ENCODE measurements at places on chromosomes 4 and X. TPM values are rescaled to one million over a fixed set of nuclear protein-coding genes. Genes with fewer than 3 reads are reported as not detected.
A peak's percentile ranks its signal among the peaks of the same experiment; 100 is the strongest.

DNA sequence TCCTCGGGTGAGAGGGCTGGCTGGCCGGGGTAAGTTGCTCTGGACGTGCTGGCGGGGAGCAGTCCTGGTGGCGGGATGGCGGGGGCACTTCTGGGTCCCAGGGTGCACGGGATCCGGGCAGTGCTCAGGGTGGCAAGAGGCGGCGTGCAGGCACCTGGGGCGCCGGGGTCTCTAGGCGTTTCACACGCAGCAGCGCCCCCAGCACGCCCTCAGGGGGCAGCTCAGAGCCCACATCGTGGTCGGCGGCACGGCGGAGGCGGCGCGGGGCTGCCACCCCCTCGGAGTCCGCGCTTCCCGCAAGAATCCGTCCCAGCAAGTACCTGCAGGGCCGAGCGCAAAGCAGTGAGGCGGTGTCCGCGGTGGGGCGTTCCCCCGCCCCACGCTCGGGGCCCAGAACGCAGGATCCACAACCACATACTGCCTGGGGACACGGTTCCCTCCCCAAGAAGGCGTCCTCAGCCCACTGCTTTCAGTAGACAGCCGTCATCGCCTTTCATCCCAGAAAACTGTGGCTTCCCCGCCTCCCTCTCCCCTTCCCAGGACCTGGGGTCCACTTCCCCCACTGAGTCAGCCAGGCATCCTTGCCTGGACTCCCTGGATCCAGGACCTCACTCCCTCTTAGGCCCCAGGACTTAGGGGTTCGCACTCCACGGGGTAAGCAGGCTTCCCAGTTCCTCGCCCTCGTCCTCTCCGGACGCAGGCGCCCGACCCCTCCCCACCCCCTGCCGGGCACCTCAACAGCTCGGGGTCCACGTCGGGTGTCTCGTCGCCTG lies 4.1 kb downstream of the PCSK1N start:
- DNase-seq = no peak

DNA sequence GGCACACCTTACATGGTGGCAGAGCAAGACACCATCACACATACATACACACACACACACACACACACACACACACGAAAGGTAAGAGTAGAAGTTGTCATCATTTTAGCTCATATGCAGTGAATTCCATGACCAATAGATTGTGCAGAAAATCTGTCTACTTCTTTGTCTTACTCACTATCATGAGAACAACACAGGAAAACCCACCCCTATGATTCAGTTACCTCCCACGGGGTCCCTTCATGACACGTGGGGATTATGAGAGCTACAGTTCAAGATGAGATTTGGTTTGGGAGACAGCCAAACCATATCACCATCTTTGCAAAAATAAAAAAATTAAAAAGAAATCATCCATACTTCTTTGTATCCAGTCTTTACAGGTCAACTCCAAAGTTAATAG lies 221.1 kb downstream of the BMPR1B start:
- DNase-seq = no peak

DNA sequence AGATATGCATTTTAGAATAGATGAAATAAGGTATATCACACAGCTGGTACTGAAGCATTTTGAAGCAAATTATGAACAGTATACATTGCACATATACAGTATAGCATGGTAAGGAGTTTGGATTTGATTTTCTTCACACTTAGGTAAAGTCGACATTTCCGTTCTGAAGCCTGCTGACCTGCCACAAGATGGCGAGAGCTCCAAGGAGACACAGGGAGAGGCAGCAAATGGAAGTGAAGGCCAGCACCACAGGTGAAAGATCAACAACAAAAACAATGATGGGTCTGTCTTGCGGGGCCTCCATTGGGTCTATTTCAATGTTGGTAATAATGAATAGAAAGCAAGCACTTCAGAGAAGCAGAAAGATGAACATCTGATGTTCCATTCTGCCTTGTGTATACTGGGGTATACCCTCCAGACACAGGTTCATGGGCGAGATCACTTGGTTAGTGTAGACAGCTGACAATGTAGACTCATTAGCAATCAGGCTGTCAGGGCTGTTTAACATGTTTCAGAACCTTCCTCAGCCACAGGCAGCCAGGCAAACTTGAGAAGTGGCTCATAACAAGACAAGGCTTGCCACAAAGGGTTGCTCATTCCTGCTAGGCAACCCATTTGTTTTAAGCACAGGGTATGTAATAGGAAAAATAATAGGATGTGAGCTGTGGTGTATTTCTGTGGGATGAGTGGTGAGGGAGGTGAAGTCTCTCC lies 21.4 kb upstream of the NOX1 start:
- peak; percentile 2 for DNase-seq

DNA sequence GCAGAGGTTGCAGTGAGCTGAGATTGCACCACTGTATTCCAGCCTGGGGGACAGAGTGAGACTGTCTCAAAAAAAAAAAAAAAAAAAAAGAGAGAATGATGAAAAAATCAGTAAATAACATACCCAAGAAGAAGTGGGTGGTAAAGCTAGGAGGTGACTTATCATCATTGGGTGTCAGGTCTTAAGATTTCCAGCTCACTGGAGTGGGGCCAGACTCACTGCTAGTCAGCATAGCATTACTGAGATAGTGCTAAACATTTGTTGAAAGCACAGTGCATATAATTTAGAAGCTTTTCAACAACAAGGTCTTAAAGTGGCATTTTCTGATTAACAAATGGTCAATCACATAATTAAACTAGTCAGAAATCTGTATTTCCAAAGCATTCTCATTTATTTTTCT lies 221.8 kb upstream of the GYPA start:
- DNase-seq = no peak

GRCh38 chrX:12439416-12439815 lies 301.1 kb downstream of the FRMPD4 start:
- no peak for DNase-seq

DNA sequence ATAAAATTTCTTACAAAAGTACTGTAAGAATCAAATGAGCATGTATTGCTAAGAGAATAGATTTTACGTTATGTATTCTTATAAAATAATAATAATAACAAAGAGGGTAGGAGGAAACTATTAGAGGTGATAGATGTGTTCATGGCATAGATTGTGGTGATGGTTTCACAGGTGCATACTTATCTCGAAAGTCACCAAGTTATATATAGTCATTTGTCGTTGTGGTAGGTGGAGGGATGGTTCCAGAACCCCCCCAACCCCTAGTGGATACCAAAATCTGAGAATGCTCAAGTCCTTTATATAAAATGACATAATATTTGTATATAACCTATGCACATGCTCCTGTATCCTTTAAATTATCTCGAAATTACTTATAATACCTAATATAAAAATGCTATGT lies 36.7 kb upstream of the H2AZ1 start:
- DNase-seq = no peak

DNA sequence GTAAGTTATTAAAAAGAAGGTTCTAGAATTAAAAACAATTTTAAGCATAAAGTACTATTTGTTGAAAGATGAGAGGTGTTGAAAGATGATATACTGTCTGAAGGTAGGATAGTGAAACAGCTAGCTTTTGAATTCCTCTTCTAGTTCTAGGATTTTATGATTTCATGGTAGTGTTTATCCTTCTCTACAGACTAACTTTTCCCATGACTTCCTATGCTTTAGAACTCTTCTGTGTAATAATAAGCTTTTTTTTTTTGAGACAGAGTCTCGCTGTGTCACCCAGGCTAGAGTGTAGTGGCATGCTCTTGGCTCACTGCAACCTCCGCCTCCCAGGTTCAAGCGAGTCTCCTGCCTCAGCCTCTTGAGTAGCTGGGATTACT lies 96.0 kb upstream of the NUDT6 start:
- DNase-seq = no peak

DNA sequence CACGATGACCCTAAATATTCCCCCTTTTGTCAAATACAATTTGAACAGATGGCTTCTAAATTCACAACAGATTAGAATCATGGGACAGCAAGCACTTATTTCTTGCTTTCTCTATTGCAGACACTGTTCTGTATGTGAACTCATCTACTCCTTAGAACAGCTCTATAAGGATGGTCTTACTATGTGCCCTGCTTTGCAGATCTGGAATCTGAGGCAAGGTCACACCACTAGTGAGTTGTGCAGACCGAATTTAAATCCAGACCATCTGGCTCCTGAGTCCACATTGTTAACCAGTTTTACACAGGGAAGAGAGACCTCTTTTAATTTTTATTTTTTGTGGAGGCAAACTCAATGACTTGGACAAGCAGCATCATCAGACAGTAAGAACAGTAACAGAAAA lies 50.2 kb downstream of the GPRIN3 start:
- no peak for DNase-seq

- DNase-seq = no peak
Observed at GRCh38 chr4:149841686-149842085, 26.0 kb upstream of the IQCM start.

DNA sequence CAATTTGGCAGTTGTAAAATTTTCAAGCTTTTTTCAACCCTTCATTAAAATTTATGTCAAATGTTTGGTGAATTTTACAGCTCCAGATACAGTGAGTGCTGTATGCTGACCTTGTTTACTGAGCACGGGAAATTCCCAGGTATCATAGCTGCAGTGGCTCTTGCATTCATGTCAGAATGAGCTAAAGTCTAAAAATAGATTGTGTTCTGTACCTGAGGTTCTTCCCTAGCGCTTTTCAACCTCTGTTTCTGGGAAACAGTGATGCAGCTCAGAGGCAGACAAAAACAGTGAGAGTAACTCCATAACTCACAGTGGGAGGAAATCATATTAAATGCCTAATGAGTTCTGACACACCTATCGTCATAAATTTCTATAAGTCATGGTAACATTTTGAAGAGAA lies 393.8 kb upstream of the GNPDA2 start:
- no peak for DNase-seq

GRCh38 chrX:106952089-106952488 lies 31.9 kb downstream of the CLDN2 start:
- DNase-seq = no peak

- no peak for DNase-seq
Observed at GRCh38 chr4:113711883-113712662, 49.5 kb downstream of the CAMK2D start.

DNA sequence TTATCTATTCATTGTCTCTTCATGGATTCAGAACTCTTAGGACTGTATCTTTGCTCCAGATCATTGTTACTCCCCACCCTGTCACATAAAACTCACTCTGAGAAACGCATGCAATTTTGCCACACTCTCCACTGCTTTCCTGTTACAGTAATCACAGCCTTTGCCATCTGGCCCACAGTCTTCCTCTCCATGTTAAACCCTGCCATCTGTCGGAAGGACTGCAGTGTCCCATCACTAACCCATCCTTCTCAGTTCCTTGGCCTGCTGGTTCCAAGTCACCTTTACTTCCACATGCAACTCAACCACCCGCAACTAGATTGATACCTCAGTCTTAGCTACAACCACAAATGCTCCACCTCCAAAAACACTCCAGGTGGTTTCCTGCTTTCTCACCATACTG lies 308.7 kb upstream of the FAM241A start:
- no peak for DNase-seq

DNA sequence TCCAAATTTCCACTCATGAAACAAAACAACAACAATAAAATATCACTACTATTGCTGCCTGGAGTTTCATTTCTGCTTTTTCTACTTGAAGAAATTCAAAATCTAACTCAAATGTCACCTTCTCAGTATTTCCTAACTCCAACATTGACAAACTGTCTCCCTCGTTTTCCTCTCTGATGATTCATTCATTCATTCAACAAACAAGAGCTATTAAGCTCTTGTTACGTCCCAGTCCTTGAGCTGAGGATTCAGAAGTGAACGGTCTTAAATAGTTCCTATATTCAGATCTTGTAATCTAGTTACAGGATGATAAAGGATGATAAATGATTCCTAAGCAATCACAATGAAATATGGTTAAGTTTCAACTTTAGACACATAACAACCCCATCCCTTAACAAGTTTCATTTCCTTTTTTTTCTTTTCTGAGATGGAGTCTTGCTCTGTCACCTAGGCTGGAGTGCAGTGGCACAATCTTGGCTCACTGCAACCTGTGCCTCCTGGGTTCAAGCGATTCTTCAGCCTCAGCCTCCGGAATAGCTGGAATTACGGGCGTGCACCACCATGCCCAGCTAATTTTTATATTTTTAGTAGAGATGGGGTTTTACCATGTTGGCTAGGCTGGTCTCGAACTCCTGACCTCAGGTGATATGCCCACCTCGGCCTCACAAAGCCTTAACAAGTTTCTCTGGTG lies 1.7 kb downstream of the SLC9B2 start:
- no peak for DNase-seq

DNA sequence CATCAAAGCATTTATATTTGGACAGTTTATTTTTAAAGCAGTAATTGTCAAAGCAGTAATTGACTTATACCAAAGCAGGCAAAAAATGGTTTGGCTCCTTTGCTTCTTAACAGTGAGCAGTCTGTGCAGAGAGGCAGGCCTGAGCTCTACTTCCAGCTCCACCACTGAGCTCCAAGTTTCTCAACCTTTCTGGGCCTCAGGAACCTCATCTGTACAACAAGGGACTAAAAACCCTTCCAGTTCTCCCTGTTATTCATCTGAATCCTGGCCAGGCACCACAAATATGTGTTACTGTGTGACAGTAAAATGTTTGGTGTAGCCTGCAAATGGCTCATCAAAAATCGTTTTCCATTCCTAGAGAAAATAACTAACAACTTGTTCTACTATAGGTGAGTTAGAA lies 88.7 kb upstream of the TTC29 start:
- DNase-seq = no peak

- DNase-seq = no peak
Observed at GRCh38 chr4:156146571-156146970, 192.9 kb upstream of the CTSO start.

DNA sequence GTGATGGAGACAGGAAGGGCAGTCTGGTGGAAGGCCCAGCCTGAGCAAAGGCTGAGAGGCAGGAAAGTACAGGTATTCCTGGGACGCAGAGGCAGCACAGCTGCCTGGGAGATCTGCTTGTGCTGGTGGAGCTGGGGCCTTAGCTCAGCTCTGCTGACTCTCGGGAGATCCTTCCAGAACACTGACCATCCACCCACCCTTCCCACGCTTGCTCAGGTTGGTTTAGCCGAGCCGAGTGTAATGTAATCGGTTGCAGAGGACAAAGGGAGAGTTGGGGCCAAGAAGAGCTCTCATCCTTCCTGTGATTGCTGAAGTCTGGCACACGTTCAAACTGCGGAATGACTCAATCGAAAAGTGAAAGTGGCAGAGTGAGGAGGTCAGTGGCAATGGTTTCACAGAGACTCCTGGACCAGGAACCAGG lies 43.1 kb upstream of the GPR78 start:
- DNase-seq = peak; percentile 92

The IL9R gene
- total RNA-seq = 0.56 TPM

The NEK1 gene
- total RNA-seq = 31.2 TPM

The MBNL3 gene
- 15.2 TPM for total RNA-seq

The HSFX1 gene
- total RNA-seq = 2.8 TPM

The CSAG2 gene
- not detected for total RNA-seq

The SRPX2 gene
- total RNA-seq = 6.1 TPM

The BRS3 gene
- total RNA-seq = not detected

The PASD1 gene
- total RNA-seq = 0.13 TPM

The SH3TC1 gene
- total RNA-seq = 13.5 TPM

The EGF gene
- 3.1 TPM for total RNA-seq

The BDH2 gene
- total RNA-seq = 127 TPM

The TMEM187 gene
- total RNA-seq = 9.9 TPM
